ENCODE measurements at places on chromosomes 2 and 18.

- no peak for DNase-seq
Measured at GRCh38 chr2:227527351-227527750, 55.4 kb downstream of the AGFG1 start.

- no peak for DNase-seq
Measured at GRCh38 chr2:67851956-67852824, 210.6 kb downstream of the C1D start.

DNA sequence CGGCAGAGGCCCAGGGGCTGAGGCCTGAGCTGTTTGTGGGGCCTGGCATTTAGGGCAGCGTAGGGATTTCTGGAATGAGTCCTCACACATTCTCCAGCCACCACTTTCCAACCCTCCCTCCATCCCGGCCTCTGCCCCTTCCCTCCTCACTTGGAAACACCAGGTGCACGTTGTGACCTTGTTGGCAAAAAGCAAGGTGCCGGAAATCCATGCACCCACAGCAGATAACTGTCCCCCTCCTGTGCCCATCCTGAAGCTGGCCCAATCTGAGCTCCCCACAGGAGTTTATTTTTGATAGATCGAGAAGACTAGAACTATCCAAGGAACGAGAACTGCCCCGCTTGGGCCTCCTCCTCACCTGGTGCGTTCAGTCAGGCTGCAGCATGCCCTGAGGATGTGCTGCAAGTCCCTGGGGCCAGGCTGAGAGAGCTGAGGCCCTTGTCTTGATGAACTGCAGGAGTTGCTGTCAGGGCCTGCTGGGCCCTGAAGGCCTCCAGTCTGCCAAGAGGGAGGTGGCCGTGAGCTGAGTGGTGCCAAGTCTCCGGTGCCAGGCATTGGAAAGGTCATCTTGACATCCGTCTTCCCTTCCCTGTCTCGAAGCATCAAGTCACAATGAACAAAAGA is 55.8 kb downstream of the CTIF start:
- no peak for DNase-seq

DNA sequence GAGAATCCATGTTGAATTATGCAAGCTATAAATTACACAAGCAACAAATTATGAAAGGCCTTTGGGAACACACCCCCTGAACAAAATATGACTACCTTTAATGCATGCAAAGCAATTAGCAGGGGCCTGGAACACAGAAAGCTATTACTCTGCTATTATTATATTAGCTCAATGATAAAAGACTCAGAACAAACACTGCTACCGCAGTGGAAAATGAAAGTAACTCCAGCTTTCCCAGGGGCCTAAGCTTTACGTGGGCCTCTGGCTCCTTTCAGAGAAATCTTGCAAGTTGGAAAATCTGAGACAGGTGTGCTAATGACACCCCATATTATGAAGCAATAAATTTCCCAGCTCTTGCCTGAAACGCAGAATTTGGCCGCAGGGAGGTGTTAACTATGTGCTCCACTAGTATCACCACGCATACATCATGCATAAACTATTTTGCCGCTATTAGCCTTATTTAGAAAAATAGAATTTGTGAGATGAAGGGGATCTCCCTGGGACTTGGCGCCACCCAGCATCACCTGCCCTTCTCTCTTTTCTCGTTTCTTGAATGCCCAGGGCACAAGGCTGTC is 321.6 kb upstream of the LYPD1 start:
- DNase-seq, result no peak

DNA sequence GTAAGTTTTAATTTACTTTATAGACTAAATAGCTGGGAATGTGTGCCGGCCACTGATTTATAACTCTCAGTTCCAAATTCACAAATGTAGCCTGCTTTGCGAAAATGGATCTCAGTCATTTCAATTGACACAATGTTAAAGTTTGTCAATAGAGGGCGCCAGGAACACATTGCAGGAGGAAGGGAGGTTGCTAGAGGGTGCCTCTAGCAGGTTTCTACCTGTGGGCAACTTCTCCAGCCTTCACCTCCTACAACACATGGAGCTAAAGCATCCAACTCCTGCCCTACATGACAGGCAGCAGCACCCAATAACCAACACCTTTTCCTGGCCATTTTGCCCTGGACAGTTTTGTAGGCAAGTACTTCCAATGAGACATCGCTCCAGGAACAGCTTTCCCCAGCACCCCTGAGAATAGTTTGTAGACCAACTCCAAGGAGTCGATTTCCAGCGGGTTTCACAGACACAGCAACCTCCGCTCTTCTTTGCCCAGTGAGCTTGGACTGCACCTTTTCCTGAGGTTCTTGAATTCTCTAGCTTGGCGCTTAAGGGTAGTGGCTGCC is 784.8 kb upstream of the CDH2 start:
- peak; percentile 8 for DNase-seq

GRCh38 chr18:58144671-58145285 is 100.8 kb downstream of the NEDD4L start:
- DNase-seq, result no peak

DNA sequence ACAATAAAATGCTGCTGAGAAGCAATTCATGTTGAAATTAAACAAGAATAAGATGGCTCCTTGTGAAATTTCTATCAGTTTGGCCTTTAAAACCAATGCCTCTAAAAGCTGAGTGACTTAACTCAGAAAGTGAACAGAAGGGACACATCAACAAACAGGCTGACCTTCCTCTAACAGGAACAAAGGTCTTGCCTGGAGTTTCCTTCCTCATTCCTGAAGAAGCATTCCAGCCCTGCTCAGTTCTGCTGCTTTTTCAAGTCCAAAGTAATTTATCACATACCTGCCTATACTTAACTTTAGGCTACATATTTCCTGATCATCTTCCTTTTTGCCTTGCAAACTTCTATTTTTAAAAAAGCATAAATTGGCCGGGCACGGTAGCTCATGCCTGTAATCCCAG is 14.1 kb downstream of the PTRHD1 start:
- no peak for DNase-seq

DNA sequence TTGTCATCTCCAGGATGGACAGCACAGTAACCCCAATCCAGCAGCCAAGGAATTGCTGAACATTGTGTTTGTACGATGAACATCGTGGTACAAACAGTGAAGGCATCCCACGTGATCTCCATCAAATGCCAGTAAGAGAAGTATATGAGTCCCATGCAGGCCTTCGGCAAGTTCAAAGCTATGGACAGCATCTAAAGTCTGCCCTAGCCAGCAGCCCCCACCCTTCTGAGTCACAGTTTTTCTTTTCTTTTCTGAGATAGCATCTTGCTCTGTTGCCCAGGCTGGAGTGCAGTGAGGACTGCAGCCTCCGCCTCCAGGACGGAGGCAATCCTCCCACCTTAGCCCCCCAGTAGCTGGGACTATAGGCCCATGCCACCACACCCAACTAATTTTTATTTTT is 71.0 kb upstream of the SRD5A2 start:
- no peak for DNase-seq

DNA sequence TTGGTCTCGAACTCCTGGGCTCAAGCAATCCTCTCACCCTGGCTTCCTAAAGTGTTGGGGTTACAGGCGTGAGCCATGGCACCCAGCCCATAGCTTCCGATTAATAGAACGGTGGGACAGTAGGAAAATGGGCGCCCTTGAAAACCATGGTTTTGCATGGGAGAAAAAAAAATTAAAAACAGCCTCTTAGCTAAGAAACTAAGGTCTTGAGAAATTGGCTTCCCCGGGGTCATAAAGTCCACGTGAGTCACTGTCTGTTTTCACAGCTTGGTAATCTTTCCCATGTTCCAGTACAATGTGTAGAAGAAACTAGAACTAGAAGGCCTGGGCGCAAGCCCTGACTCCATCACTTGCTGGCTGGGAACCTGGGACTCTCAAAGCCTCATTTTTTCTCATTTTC is 20.7 kb downstream of the B3GNT2 start:
- DNase-seq, result no peak

GRCh38 chr2:128702616-128703015 is 383.9 kb upstream of the HS6ST1 start:
- DNase-seq, result no peak

DNA sequence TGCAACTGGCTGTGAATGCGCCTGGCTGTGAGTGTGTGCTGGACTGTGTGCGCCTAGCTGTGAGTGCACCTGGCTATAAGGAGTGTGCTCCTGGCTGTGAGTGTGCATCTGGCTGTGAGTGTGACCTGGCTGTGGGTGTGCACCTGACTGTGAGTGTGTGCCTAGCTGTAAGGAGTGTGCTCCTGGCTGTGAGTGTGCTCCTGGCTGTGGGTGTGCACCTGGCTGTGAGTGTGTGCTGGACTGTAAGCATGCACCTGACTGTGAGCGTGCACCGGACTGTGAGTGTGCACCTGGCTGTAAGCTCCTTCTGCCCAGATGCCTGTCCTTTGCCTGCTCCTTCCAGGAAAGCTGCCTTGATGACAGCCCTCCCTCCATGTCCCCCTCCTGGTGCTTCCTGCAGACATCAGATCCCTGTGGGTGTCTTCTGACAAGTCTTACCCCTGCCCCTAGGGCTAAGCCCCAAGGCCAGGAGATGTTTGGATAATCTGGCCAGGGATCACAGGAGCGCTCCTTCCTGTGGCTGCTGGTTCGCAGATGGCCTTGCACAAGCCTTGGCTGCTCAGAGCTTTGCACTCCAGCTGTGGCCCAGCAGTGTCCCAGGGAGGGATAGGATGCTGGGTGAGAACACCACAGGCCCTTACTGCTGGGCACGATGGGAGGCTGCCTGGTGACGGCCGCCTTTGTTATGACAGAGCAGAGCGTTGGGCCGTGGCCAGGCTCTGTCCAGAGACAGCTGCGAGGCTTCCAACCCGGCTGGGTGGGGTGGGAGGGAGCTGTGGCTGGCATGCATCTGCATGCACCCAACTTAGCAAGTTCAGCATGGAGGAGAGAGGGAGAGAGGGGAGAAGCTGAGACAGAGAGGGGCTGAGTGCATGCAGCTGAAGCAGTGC is 89.9 kb downstream of the GLI2 start:
- DNase-seq, result peak; percentile 72

GRCh38 chr2:238685327-238685709 is 162.6 kb upstream of the TWIST2 start:
- DNase-seq, result no peak

- no peak for DNase-seq
Measured at GRCh38 chr2:239865059-239865639, 160.0 kb downstream of the NDUFA10 start.

GRCh38 chr2:4862031-4862430 is 830.2 kb upstream of the SOX11 start:
- DNase-seq, result no peak

DNA sequence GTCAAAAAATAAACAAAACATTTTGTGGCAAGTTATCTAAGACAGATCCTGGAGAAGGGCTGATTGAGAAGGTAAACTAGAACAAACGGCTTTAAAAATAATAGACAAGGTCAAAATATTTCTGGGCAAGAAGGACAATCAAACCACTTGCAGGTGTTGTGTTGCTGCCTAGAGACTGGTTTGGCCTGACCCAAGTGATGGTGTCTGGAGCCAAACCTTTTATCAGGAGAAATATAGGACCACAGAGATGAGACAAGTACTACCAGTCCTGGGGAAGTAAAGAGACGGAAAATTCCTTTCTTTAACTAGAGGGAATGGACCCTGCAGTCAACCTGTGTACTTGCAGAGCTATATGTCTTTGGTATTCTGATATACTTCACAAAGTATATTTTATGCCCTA is 44.2 kb downstream of the PLCL1 start:
- DNase-seq, result no peak

DNA sequence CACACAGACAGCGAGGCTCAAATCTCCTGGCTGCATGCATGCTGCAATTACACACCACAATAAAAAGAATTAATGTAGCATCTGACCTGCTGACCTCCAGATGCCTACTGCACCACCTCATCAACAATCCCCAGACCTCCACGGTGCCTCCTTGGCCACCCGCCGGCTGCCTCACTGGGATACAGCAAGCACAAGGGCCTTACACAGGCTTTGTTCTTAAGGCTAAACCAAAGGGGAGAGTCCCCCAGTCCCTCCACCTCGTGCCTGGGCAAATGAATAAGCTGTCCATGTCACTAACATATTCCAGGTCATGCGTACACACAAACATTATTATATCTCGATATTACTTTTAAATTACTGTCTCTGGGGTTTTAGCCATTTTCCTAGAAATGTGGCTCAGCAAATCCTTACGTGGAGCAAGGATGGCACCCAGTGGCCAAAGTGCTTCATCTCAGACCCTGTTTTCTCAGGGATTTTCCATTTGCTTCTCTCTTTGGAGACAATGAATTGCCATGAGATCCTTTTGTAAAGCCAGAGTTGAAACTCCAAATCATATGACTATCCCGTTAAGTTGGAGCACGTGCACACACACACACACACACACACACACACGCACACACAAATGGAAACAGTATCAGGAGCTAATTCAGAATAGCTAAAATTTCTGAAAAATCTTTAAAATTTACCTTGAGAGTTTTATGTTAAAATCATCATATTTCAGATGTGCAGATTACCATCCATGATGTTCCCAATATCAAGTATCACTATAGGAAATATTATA is 313.8 kb downstream of the PDE11A start:
- DNase-seq, result peak; percentile 39

- DNase-seq, result no peak
Measured at GRCh38 chr18:56278421-56279003, 359.9 kb downstream of the TXNL1 start.

DNA sequence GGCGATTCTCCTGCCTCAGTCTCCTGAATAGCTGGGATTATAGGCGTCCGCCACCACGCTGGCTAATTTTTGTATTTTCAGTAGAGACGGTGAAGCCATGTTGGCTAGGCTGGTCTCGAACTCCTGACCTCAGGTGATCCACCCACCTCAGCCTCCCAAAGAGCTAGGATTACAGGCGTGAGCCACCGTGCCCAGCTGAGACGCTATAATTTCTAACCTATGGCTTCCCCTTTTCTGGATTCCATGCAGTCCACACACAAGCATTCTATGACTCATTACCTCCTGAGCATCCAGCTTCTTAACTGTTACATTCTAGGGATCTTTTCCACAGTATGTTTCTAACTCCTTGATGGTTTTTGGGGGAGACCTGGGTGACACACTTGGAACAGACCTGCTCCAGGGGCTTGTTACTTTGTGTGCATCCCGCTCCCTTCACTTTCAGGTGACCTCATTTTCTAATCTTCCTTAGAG is 11.8 kb upstream of the KCMF1 start:
- DNase-seq, result no peak

GRCh38 chr2:177340158-177340557 is 52.4 kb upstream of the AGPS start:
- no peak for DNase-seq

DNA sequence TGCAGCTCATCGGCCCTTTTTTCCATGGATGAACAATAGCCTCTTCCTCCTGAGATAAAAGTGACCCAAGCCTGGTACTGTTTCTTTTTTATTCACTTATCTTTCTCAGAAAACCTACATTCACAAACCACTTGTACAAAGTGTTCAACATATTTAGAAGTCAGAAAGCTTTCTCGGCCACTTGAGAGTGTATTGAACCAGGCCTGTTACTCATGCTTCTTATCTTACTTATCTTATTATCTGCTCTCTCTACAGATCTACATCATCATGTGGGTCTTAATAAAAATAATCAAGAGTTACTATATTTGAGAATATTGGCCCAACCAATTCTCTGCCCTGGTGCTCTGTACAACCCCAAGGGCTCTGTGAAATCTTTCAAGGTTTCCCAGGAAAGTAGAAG is 242.1 kb downstream of the MREG start:
- DNase-seq, result no peak
